ENCODE measurements at places on chromosomes 1 and 21. TPM values are rescaled to one million over a fixed set of nuclear protein-coding genes. Genes with fewer than 3 reads are reported as not detected.

Gene AGTRAP
- 140 TPM for polyA plus RNA-seq

Gene RUNX1
- 15.3 TPM for polyA plus RNA-seq

Gene SMIM34
- not detected for polyA plus RNA-seq

Gene IPO13
- 25.9 TPM for polyA plus RNA-seq

Gene HSD3B2
- polyA plus RNA-seq = not detected

Gene HAO2
- polyA plus RNA-seq = not detected

Gene SHE
- not detected for polyA plus RNA-seq

Gene AVPR1B
- polyA plus RNA-seq = not detected

Gene LCE5A
- polyA plus RNA-seq = not detected

Gene RPE65
- polyA plus RNA-seq = not detected

Gene BCL10
- polyA plus RNA-seq = 21.1 TPM

Gene RCC2
- polyA plus RNA-seq = 78.4 TPM

DNA sequence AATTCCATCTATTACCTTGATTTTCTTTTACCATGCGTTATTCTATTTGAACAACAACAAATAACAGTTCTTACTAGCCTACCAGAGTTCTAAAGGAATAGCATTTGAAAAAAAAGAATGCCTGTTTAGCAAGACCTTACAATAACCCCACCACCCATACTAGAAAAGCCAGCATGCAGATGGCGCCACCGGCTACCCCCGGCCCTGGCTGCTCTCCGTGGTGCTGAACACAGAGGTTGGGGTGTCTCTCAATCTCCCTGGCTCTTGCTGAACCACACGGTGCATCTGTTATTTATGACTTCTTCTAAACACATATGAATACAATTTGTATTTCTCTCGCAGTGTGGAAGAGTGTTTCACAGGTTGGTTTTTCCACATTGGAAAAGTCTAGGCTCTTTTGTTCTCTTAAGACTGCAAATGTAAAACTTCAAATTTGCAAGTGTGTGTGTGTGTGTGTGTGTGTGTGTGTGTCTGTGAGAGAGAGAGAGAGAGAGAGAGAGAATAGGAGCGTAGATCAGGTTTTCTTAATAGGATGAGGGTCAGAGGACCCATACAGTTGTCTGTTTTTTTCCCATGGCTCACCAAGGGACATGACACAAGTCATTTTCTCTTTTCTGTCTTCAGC, 13.6 kb downstream of the GRIK3 start:
- DNase-seq = no peak

- peak; percentile 70 for DNase-seq
Observed at GRCh38 chr1:203701606-203702005, 63.4 kb upstream of the LAX1 start.

GRCh38 chr1:172698224-172698623, 39.3 kb downstream of the FASLG start:
- no peak for DNase-seq

GRCh38 chr1:234724516-234725176, 114.7 kb upstream of the IRF2BP2 start:
- no peak for DNase-seq

DNA sequence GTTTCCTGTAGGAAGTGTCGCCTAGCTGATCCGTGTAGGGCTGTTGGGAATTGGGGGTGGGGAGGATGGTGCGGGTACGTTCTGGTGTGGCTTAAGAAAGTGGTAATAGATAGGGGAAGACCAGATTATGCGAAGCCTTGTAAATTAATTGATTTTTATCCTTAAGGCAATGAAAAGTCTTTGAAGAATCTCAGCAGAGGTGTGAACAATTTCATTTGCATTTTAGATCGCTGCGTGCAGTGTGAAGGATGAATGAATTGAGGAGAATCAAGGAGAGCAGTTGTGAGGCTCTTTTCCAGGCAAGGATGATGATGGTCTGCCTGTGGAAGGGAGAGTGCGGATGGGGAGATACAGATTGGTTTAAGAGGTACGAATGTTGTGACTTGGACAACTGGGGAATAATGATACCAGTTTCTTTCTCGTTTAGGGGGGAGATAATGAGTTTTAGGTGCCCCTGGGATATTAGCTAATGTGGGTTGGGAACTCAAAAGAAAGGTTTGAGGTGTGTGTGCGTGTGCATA, 813 bp upstream of the DEDD start:
- no peak for DNase-seq

DNA sequence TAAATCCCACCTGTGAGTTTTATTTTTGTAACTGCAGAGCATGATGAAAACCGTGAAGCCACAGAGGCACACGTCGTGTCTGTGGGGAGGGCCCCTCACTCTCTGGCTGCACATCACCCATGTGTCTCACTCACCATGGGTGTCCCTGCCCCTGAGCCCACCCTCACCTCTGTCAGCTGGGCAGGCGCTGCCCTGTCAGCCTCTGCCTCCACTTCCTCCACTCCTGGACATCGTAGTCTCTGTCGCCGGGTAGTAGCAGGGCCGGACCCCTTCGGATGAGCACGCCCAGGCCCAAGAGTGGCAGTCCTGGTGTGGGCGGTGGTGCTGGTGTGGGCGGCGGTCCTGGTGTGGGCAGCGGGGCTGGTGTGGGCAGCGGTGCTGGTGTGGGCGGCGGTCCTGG, 37.3 kb downstream of the COL18A1 start:
- DNase-seq = no peak

GRCh38 chr1:31587720-31588423, 11.6 kb downstream of the TINAGL1 start:
- DNase-seq = peak; percentile 53

DNA sequence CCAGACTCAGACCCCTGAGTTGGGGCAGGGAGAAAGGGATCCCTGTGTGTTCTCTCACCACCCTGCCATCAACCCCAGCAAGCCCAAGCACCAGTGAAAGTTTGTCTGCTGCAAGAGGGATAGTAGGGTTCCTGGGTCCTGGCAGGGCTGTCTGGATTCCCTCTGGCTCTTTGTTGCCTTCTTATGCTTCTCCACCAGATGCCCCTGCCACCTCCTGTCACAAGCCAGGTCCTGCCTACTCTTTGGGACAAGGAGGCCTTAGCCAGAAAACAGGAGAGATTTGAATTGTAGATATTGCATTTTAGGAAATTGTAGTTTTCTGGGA, 21.7 kb downstream of the UBE2T start:
- DNase-seq = no peak

DNA sequence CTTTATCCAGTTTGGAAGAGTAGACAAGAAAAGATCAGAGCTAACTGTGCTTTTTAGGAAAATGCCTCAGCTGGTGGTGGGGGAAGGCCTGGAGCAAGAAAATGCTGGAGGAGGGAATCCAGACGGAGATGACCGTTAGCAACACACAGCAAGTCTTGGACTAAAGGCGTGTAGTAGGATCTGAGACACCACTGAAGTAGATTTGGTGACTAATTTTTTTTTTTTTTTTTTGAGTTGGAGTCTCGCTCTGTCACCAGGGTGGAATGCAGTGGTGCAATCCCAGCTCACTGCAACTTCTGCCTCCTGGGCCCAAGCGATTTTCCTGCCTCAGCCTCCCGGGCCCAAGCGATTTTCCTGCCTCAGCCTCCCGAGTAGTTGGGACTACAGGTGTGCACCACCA, 41.2 kb downstream of the LPAR3 start:
- peak; percentile 89 for DNase-seq

GRCh38 chr1:221718381-221719277, 23.3 kb downstream of the DUSP10 start:
- no peak for DNase-seq

GRCh38 chr1:40699787-40700186, 8.3 kb downstream of the NFYC start:
- no peak for DNase-seq

DNA sequence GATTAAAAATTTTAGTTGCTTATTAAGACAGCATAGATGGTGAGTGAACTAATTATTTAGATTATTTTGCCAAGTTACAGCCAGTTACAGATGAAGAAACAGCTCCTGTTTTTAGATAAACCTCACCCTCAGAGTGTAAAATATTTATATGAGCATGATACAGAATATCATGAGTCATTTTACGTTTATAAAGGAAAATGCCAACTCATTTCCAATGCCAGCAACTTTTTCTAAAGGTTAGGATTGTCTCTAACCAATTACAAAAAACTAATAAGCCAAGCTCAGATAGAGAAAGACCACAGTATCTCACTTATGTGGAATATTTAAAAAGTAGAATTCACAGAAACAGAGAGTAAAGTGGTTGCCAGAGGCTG, 590.1 kb downstream of the LTN1 start:
- DNase-seq = no peak

GRCh38 chr1:147745271-147745670, 15.1 kb downstream of the GJA5 start:
- no peak for DNase-seq

- DNase-seq = peak; percentile 79
Observed at GRCh38 chr1:25568834-25569596, 25.6 kb downstream of the LDLRAP1 start.

DNA sequence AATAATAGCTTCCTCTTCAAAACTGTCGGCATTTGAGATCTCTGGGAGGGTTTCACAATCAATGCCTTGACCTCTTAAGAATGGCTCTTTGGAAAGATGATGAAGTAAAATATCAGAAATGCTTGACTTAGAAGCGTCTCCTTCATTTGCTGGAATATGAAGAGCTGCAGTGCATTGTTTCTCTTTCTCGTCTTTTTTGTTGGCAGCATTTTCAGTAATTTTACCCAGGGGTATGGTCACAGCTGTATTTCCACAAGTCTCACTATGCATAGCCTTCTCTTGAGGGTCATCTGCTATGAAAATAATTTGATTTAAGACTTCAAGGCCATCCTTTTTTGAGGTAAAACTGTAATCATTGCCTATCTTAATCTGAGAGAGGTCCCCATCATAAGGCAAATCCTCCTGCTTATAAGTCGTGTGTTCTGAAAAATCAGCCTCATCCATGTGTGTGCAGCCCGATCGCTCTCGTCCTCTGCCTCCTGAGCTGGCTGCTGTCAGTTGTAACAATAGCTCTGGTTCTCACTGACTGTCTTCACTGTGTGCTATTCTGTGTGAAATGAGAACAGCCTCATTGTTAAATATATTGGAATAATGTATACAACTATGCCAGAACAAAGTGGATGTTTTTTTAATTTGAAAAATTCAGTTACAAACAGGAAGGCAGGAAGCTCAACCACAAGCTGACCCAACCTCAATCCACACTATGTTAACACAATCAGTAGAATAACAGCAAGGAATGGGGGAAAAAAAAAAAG, 4.5 kb downstream of the AKNAD1 start:
- DNase-seq = no peak

- DNase-seq = no peak
Observed at GRCh38 chr1:67605209-67605780, 79.7 kb upstream of the GADD45A start.

- DNase-seq = no peak
Observed at GRCh38 chr1:197909384-197909783, 7.0 kb downstream of the C1orf53 start.

DNA sequence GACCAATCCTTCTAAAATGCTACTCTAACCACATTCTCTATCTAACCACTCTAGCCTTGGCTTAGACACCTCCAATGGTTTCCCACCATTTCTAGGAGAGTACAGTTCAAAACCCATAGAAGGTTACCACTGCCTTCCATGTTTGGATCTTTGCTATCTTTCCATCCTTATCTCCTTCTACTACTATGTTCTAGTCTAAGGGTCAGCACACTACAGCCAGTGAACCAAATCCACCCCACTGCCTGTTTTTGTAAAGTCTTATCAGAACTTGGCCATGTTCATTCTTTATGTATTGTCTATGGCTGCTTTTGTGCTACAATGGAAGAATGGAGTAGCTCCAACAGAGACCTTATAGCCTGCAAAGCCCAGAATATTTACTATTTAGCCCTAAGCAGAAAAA, 6.2 kb downstream of the MTF1 start:
- DNase-seq = no peak
